Breast epithelium (tissue), 4 donors: ENCODE measurements at places on chromosomes 2 and 18.

GRCh38 chr2:219142329-219142728 lies 18.3 kb downstream of the NHEJ1 start:
- no peaks in the 10 kb centered on the region for H3K27me3 ChIP-seq
- H3K4me1 ChIP-seq: no peaks in the 10 kb centered on the region
- no peaks in the 10 kb centered on the region for H3K36me3 ChIP-seq
- no peak for DNase-seq
- H3K4me3 ChIP-seq: no peak overlapping the region
- H3K27ac ChIP-seq: no peak overlapping the region

DNA sequence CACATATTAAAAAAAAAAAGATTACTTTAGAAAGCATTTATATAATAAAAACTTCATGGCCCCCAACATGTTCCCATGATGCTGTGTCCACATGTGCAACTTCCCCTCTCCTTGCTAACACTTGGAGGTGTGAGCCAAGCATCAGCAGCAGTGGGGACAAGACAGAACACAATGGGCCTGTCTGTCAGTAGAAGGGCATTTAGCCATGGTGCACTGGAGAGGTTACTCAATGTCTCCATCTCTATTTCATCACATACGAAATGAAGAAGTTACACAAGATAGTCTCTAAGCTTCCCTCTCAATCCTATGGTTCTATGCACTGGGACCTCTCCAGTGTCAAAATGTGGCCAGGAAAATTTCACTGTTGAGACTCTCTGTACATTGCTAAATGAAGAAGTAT lies 2.5 kb downstream of the VIT start:
- H3K27me3 ChIP-seq: no peaks in the 10 kb centered on the region
- no peak overlapping the region for H3K4me3 ChIP-seq
- H3K36me3 ChIP-seq: no peaks in the 10 kb centered on the region
- H3K4me1 ChIP-seq: no peaks in the 10 kb centered on the region
- H3K27ac ChIP-seq: no peak overlapping the region

DNA sequence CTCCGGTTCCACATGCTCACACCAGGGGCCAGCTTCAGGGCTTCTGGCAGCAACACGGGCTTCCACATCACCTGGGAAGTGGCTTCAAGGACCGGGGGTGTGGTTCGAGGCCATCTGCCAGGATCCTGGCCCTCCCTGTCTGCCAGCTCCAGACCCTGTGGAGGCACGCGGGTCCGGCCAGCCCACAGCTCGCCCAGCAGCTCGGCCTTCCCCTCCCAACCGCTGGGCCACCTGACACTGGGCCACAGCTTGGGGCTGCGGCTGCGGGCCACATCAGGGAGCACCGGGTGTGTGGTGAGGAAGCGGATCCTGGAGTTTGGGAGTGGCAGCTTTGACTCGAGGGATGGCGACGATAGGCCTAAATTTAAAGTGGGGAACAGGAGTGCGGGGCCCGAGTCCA lies 7.0 kb downstream of the C2orf81 start:
- no peaks in the 10 kb centered on the region for H3K27me3 ChIP-seq
- peak overlapping the region; percentile 62 for H3K4me3 ChIP-seq
- peaks cover 5% of the 10 kb centered on the region for H3K4me1 ChIP-seq

- H3K4me3 ChIP-seq: no peak overlapping the region
- no peak overlapping the region for H3K27ac ChIP-seq
- no peaks in the 10 kb centered on the region for H3K36me3 ChIP-seq
- H3K4me1 ChIP-seq: no peaks in the 10 kb centered on the region
Observed at GRCh38 chr18:48402953-48403352, 6.2 kb downstream of the ZBTB7C start.

DNA sequence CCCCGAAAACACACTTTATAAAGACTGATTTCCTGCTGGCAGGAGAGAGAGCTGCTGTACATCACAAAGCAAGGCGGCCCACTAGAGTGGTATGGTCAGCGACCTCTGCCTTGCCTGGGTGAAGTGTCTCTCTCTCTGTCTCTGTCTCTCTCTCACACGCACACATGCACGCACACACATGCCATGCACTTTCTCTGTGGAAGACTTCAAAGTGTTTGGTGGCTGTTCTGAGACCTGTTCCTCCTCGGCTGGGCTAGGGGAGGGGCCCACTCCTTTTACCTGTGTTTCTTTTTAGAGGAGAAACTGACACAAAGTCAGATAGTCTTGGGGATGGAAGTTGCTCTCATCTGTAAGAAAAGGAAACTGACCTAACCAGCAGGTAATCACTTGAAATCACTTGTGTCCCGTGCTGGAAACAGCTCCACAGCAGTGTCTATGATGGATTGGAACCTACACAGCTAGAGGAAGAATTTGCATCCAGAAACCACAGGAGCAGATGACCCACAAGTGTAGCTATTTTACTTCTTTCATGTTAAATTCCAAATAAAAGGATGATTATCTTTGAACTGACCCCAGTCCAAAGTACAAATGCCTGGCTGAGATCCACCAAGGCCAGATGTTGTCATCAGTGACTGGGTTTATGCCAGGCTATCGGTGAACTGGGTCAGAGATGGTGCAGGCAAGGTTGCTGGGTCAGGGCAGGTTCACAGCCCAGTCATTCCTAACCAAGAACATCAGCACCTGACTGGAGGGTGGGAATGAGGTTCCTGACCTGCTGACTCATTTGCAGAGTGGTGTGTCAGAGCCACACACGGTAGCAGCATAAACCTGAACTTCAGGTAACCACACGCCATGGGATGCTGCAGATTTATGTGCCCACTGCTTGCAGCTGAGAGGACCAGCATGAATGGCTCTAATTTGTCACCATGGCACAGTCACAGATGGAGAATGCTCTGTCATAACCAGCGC lies 63.0 kb downstream of the NPAS2 start:
- H3K4me3 ChIP-seq: no peak overlapping the region
- DNase-seq: no peak
- H3K27me3 ChIP-seq: no peaks in the 10 kb centered on the region
- no peak overlapping the region for H3K27ac ChIP-seq
- H3K4me1 ChIP-seq: no peaks in the 10 kb centered on the region

DNA sequence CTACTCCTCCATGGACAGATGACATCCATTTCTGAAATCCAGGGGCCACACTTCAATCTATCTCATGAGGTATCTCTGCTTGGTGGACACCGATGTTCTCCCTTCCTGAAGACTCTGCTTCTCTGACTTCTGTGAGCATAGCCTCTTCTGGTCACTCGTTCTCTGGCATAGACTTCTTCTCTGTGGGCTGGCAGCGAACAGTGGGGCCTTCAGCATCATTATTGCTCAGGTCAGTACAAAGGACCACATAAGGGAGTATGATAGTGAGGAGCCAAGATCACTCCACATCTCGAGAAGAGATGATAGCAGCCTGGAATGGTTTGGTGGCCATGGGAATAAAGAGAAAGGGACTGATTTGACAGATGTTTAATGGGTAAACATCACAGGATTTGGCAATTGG lies 8.0 kb upstream of the KCMF1 start:
- no peaks in the 10 kb centered on the region for H3K27me3 ChIP-seq
- no peak overlapping the region for H3K4me3 ChIP-seq
- no peak overlapping the region for H3K27ac ChIP-seq
- no peak for DNase-seq
- H3K36me3 ChIP-seq: no peaks in the 10 kb centered on the region

- H3K27ac ChIP-seq: peak overlapping the region; percentile 73
- DNase-seq: no peak
- H3K27me3 ChIP-seq: no peaks in the 10 kb centered on the region
- no peak overlapping the region for H3K4me3 ChIP-seq
- no peaks in the 10 kb centered on the region for H3K36me3 ChIP-seq
Observed at GRCh38 chr2:64362562-64363026, 91.4 kb upstream of the LGALSL start.

DNA sequence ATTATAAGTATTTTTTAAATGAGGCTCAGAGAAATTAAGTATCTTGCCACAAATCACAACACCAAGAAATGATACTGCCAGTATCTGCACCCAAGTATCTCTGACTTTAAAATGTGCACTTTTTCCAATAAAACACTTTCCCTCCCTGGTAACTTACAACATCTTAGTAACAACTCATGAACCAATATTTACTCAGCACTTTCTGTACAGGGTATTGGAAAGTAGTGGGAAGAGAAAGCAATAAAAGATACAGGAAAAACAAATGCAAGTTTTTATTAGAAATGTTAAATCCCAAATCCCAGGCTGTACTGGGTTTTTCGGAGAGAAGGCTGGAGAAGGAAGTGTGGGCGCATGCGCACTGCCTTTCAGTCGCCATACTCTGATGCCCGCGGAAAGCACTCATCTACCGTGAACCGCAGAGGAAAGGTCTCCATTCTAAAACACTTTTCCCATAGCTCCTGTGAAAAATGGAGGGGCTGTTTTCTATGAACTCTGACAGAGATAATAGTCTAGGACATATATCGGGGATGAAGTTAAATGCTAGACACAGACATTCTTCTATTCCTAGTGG lies 52.1 kb downstream of the L3MBTL4 start:
- H3K27ac ChIP-seq: no peak overlapping the region
- no peak overlapping the region for H3K4me3 ChIP-seq
- no peak for DNase-seq
- H3K36me3 ChIP-seq: no peaks in the 10 kb centered on the region
- no peaks in the 10 kb centered on the region for H3K27me3 ChIP-seq

DNA sequence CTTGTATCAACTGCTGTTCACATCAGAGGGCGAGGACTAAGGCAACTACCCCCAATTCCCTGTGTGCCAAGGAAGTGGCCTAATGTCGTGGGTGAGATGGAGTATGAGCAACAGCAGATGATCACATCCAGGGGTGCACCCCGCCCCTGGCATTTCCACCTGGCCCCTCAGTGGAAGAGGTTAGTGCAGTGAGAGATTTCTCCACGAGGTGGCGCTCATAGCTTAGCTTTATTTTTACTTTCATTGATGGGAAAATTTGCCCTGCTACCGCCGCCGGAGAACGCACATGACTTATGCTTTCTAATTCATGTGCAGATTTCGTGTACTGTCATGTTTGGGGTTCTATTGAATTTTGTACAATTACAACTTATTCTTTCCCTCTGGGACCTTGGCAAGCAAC lies 470.6 kb upstream of the MEX3C start:
- DNase-seq: no peak
- H3K27me3 ChIP-seq: no peaks in the 10 kb centered on the region
- no peak overlapping the region for H3K4me3 ChIP-seq
- no peak overlapping the region for H3K27ac ChIP-seq
- H3K36me3 ChIP-seq: no peaks in the 10 kb centered on the region
- H3K4me1 ChIP-seq: no peaks in the 10 kb centered on the region

DNA sequence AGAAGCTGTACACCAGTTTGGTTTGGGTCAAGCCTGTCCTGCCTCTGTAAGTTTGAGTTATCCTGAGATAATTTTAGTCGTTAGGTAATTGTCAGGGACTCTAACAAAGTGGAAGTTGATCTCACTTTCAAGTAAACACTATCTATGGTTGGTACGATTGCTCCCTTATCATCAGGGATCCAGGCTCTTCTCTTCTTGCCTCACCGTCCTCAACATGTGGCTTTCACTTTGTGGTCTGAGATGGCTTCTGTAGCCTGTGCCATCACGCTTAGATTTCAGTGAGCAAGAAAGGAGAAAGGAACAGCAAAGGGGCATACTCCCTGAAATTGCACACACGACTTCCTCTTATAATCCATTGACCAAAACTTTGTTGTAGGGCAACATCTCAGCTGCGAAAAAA lies 115.6 kb downstream of the CTAGE1 start:
- H3K27me3 ChIP-seq: no peaks in the 10 kb centered on the region
- no peak for DNase-seq
- no peak overlapping the region for H3K4me3 ChIP-seq
- H3K4me1 ChIP-seq: no peaks in the 10 kb centered on the region
- H3K27ac ChIP-seq: no peak overlapping the region

DNA sequence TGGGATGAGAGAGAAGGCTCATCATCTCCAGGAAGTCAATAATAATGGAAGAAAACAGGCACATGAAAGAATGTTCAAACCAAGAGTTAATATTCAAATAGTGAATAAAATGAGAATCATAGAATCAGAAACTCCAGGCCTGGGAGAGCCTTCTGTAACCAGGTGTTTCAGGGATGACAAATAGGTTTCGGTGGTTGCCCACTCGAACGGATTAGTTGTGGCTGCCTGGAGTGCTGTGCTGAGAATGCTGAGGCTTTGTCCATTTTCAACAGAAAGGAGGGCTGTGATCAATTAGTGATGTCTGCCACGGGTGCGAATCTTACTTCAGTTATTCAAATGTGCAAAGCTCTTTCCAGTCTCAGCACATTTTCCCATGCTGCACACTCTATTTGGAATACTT lies 227.3 kb downstream of the INSIG2 start:
- peaks cover 7% of the 10 kb centered on the region for H3K27me3 ChIP-seq
- H3K4me3 ChIP-seq: no peak overlapping the region
- no peak overlapping the region for H3K27ac ChIP-seq
- DNase-seq: no peak

DNA sequence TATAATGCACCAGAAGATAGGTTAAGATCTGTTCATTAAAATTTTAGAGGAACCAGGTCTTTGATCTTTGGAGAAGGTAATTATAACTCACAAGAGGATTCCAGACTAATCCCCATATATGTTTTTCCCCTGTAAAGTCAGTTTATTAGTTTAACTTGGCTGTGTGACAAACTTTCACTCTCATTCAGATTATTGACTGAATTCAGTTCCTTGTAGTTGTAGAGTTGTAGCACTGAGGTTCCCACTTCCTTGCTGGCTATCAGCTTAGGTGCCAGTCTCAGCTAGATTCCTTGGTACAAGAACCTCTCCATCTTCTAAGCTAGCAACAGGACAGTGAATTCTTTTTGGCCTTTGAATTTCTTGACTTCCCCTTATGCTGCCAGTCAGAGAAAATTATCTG lies 19.1 kb downstream of the REG1A start:
- no peak for DNase-seq
- no peaks in the 10 kb centered on the region for H3K4me1 ChIP-seq
- no peak overlapping the region for H3K27ac ChIP-seq
- H3K27me3 ChIP-seq: no peaks in the 10 kb centered on the region
- no peaks in the 10 kb centered on the region for H3K36me3 ChIP-seq

- no peak overlapping the region for H3K27ac ChIP-seq
- peaks cover 6% of the 10 kb centered on the region for H3K27me3 ChIP-seq
- DNase-seq: no peak
- no peaks in the 10 kb centered on the region for H3K4me1 ChIP-seq
- H3K36me3 ChIP-seq: no peaks in the 10 kb centered on the region
Observed at GRCh38 chr18:50312296-50313030, 25.0 kb upstream of the CXXC1 start.

- H3K4me1 ChIP-seq: peaks cover 6% of the 10 kb centered on the region
- H3K27ac ChIP-seq: no peak overlapping the region
- H3K4me3 ChIP-seq: no peak overlapping the region
- DNase-seq: no peak
- H3K36me3 ChIP-seq: no peaks in the 10 kb centered on the region
Observed at GRCh38 chr2:9335322-9335832, 88.0 kb downstream of the ITGB1BP1 start.

- H3K36me3 ChIP-seq: no peaks in the 10 kb centered on the region
- no peaks in the 10 kb centered on the region for H3K27me3 ChIP-seq
- no peak overlapping the region for H3K4me3 ChIP-seq
- no peak overlapping the region for H3K27ac ChIP-seq
- no peak for DNase-seq
- peaks cover 5% of the 10 kb centered on the region for H3K4me1 ChIP-seq
Observed at GRCh38 chr18:23353459-23353858, 99.6 kb upstream of the RIOK3 start.

- no peak for DNase-seq
Observed at GRCh38 chr2:26455670-26456439, 22.1 kb downstream of the OTOF start.
